Bronchial epithelial cell (primary cell): ENCODE measurements at places on chromosomes 12 and 14. TPM values are rescaled to one million over a fixed set of nuclear protein-coding genes. Genes with fewer than 3 reads are reported as not detected.
A peak's percentile ranks its signal among the peaks of the same experiment; 100 is the strongest.

GRCh38 chr14:99732436-99733210 lies 48.5 kb downstream of the CYP46A1 start:
- no peak for DNase-seq

DNA sequence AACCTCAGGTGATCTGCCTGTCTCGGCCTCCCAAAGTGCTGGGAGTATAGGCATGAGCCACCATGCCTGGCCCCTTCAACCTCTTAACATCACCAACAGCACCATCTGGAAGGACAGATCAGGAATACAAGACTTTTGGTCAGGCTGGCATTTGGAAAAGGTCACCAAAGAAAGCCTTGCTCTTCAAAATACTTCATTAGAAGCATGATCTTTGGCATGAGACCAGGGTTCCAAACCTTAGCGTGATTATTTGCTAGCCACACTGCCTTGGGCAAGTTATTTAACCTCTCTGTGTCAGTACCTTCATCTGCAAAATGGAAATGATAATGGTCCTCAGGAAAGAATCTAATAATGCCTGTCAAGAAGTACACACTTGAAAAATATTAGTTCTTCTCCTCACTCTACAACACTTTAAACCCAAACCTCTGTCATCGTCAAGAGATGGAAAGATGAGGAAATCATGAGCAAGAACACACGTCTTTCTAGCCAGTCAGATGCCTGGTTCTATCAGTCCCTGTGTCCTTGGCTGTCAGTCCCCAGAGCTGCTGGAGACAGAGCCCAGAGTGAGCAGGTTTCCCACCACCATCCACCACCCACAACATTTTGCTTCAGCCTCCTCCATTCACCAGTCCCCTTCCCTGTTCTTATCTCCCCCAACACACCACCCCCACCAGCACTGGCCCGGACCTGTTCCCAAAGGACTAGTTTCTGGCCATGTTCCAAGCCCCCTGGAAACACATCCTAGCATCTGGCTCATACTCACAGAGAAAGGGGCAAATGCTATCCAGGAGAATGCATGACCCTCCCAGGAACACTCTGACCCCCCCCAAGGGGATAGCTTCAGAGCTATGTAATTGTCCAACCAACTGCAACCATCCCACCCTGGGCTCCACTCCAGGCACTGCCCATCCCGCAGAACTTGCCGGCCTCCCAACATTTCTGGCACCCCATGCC lies 2.0 kb downstream of the ADCY6 start:
- DNase-seq = no peak

GRCh38 chr12:123388177-123388950 lies 4.4 kb downstream of the KMT5A start:
- DNase-seq = peak; percentile 41

DNA sequence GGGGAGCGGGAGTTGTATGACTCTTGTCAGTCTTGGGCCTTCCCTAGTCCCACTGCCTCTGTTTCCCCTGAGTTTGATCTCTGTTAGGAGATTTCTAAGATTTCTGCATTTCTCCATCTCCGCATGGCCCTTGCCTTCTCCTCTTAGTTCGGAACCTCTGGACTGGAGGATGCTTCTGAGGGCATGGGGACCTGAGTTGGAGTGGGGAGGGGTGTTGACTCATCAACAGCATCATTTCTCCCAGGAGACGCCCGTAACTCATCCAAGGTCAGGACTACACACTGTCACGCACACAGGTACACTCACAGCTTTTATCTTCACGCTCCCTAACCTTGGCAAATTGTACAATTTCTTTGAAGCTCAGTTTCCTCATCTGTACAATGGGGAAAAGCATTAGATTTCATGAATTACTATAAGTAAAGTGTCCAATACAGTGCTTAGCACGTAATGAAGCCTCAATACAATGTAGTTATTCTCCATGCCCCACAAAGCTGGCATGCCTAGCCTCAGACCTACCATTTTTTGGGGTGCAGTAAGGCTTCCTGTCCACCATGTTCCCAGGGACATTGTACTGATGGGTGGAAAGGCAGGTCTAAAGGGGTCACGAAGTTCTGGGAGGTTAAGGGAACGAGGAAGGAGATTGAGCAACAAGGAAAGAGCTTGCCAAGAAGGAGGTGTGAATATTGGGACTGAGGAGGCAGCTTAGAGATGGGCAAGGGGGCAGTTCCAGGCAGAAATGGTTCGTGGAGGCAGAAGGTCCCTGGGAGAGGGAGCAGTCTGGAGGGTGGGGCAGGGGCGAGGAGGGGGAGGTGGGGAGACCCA lies 600 bp upstream of the LAG3 start:
- no peak for DNase-seq

- DNase-seq = no peak
Measured at GRCh38 chr12:111971800-111972199, 41.2 kb downstream of the TMEM116 start.

Gene OR4N5
- not detected in 2 replicates for total RNA-seq

- DNase-seq = no peak
Measured at GRCh38 chr12:21451529-21451928, 14.1 kb downstream of the PYROXD1 start.

Gene NUP107
- 24.1 and 28.7 TPM in 2 replicates for total RNA-seq
